Activated CD4-positive, alpha-beta T cell treated with anti-CD3 and anti-CD28 coated beads for 1 hour (primary cell): ENCODE measurements at places on chromosomes 11 and 22.

DNA sequence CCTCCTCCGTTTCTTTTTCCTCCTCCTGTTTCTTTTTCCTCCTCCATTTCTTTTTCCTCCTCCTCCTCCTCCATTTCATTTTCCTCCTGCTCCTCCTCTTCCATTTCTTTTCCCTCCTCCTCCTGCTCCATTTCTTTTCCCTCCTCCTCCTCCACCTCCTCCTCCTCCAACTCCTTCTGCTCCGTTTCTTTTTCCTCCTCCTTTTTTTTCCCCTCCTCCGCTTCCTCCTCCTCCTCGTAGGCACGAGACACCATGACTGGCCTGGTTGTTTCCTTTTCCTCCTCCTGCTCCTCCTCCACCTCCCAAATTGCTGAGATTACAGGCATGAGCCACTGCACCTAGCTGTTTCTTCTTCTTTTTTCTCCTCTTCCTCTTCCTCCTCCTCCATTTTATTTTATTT is 25.6 kb upstream of the DRICH1 start:
- no peak for DNase-seq

- DNase-seq = no peak
These were observed 128.3 kb downstream of the OSBP2 start for GRCh38 chr22:30823015-30823370.

DNA sequence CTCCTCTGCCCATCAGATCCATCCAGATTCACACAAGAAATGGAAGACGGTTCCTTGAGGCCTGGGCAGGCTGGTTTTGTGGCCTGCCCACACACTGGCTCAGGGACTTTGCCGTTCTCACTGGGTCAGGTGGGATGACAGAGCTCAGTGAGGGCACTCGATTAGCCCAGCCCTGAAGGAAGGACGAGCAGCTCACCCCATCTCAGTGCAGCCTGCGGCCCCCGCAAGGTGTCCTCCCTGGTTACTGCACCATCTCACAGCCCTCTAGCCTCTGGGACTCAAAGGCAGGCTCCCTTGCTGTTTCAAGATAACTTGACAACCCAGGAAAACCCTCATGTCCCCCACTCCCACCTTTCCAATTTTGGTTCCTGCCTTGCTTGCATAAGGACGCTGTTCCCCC is 4.2 kb downstream of the SLC16A8 start:
- no peak for DNase-seq

DNA sequence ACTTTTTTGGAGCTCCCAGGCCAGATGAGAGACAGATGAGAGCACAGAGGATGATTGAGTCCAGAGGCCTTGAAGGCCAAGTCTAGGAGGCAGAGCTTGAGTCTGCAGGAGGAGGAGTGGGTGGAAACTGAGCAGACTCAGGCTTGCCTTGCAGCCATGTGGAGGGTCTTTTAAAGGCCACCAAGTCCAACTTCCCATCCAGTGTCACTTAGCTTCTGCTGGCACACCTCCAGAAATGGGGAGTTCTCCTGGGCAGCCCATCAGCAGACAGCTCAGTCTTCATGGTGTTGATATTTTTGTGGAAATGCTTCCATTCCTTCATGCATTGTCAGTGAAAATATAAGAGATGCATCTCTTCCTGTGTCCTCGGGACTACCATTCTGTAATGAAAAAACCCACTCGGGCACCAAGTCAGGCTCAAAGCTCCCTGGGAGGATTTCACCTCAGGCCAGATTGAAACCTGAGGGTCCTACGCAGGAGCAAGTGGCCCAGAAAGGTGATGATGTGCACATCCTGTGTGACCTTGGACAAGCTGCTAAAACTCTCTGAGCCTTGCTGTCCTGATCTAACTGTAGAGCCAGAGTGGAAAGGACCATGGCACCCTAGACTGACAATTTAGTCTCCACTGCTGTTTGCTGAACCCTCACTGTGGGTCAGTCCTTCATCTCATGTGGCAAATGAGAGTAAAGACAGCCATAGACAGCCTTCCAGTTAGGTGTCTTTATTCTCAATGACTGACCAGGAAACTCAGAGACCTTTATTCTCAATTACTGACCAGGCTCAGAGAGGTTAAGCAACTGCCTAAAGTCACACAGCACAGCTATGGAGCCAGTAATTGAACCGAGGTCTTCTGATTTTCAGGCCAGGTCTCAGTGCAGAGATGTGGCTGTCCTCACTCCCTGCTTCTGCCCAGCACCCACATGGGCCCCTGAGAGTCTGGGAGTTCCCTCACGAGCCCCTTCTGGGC is 2.9 kb upstream of the LRRC32 start:
- DNase-seq = no peak

DNA sequence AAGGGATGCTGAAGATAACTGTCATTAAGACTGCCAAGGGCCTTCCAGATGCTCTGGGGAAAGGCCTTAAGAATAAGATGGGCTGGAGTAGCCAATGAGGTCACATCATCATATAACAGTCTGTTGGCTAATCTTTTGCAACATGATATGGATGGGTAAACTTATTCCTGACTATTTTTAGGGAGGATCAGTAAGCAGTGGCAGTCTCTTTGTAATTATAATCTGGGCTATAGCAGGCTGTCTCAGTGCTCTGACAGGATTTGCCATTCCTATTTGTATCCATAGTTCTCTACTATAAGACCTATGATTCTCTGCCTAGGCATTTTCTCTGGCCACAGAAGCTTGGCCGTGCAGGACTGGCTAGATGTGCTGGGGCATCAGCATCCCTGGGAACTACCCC is 16.1 kb upstream of the CALCB start:
- no peak for DNase-seq

- DNase-seq = no peak
These were observed 171.8 kb downstream of the DSCAML1 start for GRCh38 chr11:117625237-117625636.

DNA sequence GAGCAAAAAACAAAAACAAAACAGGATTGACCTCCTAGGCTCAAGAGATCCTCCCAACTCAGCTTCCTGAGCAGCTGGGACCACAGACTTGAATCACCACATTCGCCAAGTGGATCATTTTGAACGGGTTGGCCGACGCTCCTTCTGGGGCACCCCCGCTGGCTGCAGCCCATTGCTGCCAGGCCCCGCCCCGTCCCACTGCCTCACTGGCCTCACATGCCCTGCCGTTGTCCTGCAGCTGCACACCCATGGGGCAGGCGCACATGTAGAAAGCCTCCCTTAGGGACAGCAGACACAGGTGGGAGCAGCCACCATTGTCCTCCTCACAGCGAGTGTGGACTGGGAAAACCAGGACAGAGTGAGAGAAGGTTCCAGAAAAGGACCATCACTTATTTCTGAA is 154.5 kb downstream of the CRYBB2 start:
- DNase-seq = no peak

DNA sequence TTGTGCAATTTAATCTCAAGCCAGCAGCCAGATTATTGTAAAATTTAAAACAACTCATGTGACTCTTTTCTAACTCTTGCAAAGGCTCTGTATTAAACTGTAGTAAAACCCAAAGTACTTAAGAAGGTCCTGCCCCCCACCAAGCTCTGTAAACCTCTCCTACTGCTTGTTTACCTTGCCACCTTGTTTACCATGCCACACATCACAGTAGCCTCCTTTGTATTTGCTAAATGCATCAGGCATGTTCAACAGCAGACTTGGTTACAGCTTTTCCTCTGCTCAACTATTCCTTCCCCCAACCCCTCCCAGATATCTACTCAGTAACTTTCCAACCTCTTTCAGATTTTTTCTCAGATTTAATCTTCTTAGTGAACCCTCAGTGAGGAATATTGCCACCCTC is 861.6 kb downstream of the METTL15 start:
- no peak for DNase-seq
